Stimulated activated CD8-positive, alpha-beta memory T cell treated with anti-CD3 and anti-CD28 coated beads, Interleukin-7, amount 100 ng/mL, for 1 hour (primary cell): ENCODE measurements at places on chromosomes 3 and 15.

DNA sequence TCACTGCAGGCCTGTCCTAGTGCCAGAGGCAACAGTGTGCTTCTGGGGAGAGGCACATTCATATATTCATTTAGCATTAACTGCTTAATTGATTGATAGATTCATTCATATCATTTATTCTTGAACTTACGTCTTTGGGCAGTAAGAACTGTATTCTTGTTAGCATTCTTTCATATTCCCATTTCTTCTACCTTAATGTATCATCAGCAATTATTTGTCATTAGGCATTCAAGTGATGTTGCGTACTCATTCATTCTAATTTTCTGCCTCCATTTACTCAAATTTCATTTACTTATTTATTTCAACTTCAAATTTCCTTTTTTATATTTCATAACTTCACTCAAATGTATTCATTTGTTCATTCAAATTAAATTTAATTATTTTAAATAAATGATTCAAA lies 31.5 kb upstream of the CCR4 start:
- no peak for DNase-seq

DNA sequence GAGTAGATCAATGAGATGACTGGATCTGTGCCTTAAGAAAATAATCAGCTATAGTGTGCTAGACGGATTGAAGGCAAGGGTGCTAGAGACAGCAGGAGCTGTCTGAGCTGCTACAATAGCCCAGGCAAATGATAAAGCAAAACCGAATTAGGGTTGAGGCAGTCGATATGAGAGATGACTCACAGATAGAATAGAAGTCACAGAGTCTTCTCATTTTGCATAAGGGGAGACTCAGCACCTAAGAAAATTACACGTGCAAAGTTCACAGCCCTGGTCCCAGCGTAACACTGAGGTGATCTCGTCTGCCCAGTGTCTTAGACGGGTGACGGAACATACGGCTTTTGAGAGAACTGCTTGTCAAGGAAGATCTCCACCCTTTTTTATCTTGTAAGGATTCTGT lies 11.6 kb downstream of the LPP start:
- no peak for DNase-seq

DNA sequence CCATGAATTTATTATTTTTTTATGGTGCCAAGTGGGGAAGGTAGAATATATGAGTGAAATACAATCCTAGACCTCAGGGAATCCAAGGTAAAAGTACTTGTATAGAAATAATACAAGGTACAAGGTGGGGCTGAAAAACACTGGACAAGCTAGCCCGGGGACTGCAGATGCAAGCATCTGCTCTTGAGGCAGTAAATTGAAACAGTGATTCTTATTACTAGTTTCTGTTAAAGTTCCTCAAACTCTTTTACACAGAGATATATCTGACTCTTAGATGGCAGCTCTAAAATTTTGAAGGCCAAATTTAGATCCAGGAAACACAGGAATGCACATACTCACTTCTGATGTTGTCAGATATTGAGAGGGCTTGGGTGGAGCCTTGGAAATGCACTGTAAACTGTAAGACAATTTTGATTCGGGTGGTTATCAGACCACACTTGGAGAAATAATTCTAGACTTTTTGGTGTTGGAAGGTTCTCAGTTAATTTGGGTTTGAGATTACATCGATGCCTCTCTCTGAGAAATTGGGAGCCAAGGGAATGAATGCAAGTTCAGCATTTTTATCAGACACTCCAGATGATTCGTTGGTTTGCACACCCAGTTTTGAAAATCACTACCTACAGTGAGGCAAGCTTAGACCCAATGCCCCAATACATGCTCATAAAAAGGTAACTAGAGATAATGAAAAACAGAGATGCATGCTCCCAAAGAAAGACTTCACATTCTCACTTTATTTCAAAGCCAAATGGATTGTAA lies 7.3 kb downstream of the TP63 start:
- DNase-seq = no peak

DNA sequence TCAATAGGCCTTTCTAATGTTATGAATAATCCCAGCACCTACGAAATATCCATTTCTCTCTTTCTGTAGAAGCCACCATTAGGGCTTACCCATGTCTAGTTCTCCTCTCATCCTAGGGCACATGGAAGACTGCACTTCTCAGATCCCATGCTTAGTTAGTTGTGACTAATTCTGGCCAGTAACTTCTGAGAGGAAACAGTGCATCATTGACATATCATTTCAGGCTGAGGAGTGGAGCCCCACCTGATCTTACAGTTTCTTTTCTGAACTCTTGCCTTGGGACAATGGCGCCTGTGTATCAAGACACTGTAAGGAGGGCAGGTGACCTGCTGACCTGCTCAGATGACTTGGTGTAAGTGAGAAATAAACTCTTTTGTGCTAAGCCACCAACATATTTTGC lies 39.4 kb upstream of the TBL1XR1 start:
- no peak for DNase-seq

GRCh38 chr3:147589016-147589415 lies 179.9 kb downstream of the ZIC1 start:
- DNase-seq = no peak

DNA sequence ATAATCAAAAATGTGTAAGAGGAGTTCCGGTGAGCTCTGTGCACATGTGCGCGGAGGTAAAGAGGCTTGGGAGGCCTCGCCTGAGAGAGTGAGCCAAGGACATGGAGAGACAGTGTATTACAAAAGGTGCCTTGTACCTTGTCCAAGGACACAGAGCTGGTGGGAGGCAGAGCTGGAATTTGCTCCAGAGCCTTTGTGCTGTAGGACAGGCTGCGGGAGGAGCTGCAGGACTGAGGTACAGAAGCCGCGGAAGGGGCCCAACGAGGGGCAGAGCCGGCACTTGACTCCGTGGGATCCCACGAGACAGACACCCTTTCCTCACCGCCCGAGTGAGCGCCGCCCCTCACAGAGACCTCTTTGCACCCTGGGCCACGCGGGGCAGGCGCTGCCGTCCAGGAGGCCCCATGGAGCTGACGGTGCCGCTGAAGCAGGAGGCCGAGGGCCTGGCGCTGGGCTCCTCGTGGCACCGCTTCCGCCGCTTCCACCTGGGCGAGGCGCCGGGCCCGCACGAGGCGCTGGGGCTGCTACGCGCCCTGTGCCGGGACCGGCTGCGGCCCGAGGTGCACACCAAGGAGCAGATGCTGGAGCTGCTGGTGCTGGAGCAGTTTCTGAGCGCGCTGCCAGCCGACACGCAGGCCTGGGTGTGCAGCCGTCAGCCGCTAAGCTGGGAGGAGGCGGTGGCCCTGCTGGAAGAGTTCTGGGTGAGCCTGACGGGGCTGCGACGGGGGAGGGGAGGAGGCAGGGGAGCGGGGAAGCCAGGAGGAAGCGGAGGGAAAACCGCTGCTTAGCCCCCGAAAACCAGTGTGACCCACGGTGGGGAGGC lies 68.7 kb downstream of the SLTM start:
- DNase-seq = no peak

DNA sequence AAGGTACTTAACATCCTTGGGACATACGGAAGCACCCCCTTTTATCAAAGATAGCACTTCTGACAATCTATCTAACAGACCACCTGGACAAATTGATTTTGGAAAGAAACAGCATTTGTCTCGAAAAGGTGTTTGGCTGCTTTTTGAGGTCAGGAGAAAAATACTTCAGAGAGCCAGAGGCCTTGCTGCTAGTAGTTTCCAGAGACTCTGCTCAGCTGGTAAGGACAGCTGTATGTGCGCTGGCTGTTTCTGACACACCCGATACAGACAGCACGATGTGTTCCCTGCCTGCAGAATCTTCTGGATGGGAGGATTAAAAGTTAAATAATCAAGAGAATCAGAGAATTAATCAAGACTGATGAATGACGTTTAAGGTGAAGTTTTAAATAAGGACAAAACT lies 15.6 kb upstream of the GYG1 start:
- no peak for DNase-seq

GRCh38 chr3:177080122-177080521 lies 117.2 kb downstream of the TBL1XR1 start:
- DNase-seq = no peak

DNA sequence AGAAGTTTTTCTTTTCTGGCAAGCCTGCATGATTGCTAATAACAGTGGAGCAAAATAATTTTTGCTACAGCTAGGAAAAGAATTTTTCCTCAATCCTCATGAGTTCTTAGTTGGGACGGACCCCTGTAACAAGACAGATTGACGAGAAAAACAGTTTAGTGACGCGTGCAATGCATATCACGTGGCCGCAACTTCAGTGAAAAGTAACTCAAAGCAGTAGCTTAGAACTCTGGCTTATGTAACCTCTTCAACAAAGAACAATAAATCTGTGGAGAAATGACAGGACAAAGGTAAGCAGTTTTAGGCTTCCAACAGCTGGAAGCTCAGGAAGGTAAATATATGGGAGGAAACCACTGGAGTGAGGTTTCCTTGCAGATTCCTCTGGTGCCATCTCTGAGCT lies 19.7 kb downstream of the FAM107A start:
- DNase-seq = no peak

DNA sequence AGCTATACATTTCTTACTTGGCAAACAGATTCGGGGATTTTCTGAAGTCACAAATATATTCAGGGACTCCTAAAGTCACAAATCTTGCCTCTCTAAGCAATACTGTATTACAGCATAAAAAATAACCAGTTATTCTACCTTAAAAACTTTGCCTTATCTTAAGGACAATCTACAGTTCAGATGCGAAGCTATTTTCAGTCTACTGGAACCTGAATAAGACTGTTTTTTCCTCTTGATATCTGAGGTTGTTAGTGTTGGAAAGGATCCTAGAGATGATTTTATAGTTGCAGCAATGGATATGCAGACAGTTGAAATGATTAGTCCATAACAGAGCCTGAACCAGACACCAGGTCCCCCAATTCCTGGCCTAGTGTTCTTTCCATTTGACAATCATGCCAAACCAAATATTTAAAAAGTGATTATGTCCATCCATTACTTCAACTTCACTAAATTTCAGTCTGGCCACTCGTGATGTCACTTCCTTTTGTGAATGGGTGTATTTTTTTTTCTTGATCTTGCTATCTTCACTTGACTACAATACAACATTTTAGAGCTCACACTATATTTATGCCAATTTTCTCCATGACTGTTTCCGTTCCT lies 1.8 kb downstream of the HDGFL3 start:
- no peak for DNase-seq

DNA sequence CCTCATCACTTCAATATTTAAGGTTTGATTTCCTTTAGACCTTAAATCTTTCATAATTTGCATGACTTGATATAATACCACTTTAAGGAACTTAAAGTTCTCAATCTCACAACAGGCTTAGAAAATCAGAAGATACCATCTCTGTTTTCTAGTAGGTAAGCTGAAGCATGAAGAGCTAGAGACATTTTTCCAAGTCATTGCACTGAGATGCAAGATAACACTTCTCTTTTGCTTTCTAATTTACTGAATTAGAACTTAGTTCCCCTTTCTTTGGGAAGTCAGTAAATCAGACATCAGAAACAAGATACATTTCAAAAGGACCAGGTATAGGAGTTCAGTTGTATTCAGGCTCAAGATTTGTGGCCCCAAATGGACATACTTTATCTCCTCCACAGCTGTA lies 79.7 kb downstream of the DZIP3 start:
- DNase-seq = no peak

DNA sequence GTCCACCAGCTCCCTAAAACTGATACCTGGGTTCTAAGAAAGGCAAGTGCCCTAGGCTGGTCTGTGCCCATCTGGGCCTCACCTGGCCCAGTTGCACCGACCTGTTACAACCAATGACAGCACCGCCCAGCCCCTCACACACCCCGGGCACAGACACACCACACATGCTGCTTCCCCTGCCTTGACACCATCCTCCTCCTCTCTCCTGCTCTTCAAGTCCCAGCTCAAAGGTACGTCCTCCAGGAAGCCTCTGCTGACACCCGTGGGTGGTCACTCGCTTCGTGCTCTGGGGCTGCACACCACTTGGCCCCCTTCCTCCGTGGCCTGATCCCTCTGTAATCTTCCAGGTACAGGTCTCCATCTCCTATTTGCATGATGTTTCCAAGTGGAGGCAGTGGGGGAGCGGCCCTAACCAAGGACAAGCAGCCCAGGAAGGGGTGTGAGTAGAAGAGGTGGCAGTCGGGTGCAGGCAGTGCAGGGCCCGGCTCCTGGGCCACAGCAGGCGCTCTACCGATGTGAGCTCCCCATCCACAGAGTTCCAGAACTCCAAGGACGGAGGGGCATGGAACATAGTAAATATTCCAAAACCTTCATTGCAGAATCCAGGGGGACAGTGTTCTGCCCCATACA lies 144.6 kb downstream of the NUP210 start:
- DNase-seq = no peak

DNA sequence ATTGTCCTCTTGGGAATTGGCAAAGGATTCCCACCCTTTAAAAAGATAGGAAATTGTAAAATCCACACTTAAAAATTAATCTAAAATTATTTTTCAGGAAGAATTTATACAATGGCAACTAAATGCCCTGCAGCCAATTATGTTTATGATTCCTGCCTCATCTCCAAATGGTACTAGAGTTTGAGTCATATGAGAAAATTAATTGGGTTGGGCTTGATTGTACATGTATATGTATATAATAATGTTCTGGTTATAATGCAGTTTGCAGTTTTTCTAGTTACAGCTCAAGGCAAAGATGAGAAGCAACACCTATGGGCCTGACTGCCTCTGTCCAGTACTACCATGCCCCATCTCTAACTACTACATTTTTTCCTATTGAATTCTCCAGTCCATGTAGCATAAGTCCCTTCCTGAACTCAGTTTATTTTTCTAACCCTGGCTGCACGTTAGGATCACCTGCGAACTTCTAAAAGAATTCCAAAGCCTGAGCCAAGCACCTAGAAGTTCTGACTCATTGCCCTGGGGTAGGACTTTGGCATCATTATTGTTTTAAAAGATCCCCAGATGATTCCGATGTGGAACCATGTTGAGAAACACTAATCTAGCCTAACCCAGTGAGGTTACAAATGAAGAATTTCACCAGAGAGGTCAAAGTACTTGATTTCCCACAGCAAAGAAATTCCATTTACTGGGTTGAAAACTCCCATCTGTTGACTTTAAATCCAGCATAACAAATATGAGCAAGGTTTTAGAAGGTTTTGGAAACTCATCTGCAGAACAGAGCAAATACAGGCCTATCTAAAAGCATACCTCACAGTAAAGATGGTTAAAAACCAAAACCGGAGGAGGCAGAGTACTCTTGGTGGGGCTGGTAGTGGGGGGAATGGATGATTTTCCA lies 19.4 kb downstream of the TGFBR2 start:
- no peak for DNase-seq

- no peak for DNase-seq
These were observed 29.6 kb downstream of the GSK3B start for GRCh38 chr3:120064641-120065040.

DNA sequence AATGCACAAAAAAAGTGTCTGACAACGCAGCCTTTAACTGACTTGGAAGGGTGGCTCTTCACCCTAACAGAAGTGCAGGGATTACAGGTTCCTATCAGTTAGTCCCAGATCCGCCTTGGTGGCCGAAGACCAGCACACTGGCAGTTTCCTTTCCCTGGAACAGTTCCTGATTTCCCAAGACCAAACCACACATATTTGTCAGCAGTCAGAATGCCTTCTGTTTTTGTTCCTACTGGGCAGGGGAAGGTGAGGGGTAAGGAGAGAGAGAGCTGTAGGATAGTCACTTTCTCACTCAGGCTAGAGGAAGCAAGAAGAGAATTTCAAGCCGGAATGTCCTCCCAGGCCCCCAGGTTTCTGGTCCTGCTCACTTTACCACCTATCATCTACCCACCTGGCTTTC lies 9.2 kb downstream of the CXCR6 start:
- DNase-seq = no peak
